Activated T-helper 1 cell treated with Interleukin-2 at 50 U/mL for 16 hours (primary cell): ENCODE measurements at places on chromosomes 6 and 20.

GRCh38 chr6:158357570-158358216 lies 45.4 kb downstream of the TULP4 start:
- DNase-seq: no peak

DNA sequence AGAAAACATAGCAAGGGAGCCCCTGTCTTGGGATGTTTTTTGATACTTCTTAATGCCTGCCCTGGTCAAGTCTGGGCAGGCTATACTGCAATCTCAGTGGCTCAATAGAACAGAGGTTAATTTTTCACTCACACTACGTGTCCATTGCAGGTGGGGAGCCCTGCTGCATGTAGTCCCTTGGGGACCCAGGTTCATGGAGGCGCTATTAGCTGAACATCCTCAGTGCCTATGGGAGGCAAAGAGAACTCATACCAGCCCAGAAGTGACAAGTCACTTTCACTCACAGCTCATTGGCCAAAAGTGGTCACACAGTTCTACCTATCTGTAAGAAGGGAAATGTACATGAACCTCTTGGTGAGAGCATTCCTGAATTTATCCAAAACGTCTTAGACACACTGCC lies 23.2 kb downstream of the CGA start:
- DNase-seq: no peak

GRCh38 chr6:39899554-39900295 lies 34.5 kb downstream of the MOCS1 start:
- no peak for DNase-seq

- DNase-seq: no peak
Measured at GRCh38 chr6:72261554-72261953, 360.3 kb upstream of the KCNQ5 start.

DNA sequence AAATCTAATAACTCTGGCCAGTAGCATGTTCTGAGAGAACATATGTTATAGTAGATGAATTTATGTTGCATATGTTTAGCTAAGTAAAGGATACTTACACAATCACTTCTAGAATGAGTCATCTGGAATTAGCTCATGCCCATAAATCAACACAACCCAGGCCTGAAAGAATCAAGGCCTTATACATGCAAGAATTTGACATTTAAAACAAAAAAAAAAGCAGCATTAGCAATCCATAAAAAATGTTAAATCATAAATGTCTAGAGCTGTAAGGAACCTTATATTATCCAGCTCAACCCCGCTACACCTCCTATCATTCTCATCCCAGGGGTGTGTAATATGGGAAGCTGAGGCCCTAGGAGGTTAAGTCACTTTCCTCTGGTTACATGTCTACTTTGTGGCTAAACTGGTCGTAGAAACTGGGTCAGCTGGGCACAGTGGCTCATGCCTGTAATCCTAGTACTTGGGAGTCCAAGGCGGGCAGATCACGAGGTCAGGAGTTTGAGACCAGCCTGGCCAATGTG lies 105.2 kb upstream of the CARMIL1 start:
- DNase-seq: no peak

- no peak for DNase-seq
Measured at GRCh38 chr6:144834426-144835038, 549.4 kb downstream of the UTRN start.

GRCh38 chr20:48238781-48239180 lies 453.5 kb upstream of the SULF2 start:
- no peak for DNase-seq

DNA sequence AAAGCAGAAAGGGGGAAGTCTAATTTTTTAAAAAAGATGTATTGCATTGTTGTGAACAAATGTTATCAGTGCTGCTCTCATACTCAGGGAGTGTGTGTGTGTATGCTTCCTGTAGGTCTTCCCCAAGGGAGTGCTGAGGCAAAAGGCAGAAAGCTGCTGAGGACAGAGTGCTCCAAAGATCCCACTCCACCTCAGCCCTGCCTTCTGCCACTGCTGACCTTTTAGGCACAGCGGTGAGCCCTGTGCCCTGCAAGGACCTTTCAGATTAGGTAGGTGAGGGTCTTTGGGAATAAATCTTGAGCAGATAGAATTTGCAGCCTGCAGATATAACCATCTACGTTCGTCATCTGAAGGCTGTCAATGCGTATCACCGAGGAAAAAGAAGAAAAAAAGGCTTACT lies 756.4 kb upstream of the MMS22L start:
- no peak for DNase-seq

GRCh38 chr6:121319112-121319553 lies 15.1 kb downstream of the TBC1D32 start:
- no peak for DNase-seq

DNA sequence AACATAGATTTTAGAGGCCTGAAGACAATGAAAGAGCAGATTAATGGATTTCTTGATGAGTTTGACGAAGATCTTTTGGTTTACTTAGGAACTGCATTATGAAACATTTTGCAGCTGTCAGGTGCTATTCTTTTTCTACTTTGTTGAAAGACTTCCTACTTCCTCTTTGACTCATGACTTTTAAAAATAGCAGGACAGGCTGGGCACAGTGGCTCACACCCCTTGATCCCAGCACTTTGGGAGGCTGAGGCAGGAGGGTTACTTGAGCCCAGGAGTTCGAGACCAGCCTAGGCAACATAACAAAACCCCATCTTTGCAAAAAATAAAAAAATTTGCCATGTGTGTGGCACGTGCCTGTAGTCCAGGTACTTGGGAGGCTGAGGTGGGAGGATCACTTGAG lies 52.0 kb downstream of the ITCH start:
- DNase-seq: no peak

DNA sequence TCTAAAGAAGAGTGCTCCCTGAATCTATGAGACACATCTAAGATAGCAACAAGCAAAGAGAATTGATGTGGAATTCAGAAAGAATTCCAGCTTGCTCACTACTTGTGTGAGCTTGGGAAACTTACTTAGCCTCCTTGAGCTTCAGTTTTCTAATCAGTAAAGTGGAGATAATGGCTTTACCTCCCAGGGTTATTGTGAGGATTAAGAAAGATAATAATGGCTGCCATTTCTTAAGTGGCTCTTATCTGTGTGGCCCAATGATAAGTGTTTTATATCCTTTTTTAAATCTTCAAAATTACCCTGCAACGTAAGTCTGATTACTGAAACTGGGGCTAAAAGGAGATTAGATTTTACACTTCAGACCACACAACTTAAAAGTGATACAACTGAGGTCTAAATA lies 418.5 kb downstream of the LMBRD1 start:
- DNase-seq: no peak

GRCh38 chr20:10622657-10623418 lies 51.0 kb downstream of the JAG1 start:
- no peak for DNase-seq

DNA sequence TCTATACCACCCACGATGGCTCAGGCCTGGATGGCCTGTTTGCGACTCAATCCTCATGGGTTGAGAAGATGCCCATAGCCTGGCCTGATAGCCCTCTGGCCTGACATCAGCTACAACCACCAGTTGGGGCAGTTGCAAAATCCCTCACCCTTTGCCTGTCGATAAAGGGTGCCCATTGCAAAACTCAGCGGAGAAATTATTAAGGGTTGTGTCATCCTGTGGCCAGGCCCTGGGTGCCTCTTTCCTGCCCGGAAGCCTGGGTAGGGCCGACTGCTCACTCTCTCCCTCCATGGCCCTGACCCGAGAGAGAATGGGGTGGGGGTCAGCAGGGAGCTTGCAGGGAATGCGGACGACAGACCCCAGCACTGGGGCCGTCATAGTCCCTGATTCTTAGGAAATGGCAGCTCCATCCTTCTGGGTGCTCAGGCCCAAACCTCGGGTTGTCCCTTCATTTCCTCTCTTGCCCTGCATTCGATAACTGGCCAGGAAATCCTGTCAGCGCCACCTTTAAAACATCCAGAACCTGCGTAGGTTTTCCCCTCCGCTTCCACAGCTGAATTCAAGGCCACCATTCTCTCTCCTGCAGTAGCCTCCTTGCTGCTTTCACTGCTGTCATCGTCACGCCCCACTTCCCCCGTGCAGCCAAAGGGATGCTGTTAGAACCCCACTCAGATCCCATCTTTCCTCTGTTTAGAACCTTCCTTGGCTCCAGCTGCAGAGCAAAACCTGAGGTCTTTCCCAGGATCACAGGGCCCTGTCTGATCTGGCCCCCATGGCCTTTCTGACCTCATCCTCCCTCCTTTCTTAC lies 31.1 kb downstream of the CEBPB start:
- DNase-seq: no peak

- no peak for DNase-seq
Measured at GRCh38 chr6:107801173-107801886, 22.8 kb downstream of the SCML4 start.

GRCh38 chr6:40336940-40337760 lies 250.0 kb downstream of the LRFN2 start:
- no peak for DNase-seq

- no peak for DNase-seq
Measured at GRCh38 chr20:41320976-41321375, 3.4 kb upstream of the ZHX3 start.

DNA sequence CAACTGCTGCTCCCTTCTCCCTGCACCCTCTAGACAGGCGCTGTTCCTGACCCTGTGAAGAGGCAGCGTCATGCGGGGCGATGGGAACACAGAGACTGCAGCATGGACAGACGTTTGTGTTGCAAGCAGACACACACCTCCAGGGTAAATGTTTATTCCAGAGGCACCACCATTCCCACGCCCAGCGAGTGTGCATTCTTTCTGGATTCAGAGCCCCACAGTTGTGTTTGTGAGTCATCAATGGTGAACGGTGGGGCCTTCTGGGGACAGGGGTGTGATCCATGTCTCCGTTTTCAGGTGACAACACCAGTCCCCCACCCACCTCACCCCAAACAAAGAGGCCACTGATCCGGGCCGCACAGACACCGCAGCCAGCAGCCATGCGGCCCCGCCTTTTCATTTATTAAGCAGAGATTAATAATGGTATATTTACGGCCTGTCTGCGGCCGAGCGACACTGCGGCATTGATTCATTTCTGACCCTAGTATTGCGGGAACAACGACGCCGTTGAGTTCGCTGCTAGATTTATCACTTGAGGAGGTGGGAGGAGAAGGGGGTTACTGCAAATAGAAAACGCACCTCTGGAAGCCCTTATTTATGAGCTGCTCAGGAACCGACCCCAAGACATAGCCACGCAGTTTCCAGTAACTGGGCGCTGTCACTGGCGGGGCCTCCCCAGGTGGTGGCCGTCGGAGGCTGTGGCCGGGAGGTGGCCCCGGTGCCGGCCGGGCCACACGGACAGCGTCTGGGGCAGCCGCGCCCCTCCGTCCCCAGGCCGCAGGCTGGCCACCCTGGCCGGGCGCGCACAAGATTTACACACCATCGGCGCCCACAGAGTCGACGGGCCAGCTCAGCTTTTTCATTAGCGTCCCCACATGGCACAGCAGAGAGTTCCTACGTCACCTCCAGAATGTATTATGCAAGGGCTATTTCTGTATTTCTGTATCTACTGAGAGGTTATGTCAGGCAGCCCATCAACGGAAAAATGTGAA lies 367.6 kb downstream of the THBS2 start:
- no peak for DNase-seq

- DNase-seq: no peak
Measured at GRCh38 chr6:88869263-88870020, 94.0 kb downstream of the RNGTT start.

DNA sequence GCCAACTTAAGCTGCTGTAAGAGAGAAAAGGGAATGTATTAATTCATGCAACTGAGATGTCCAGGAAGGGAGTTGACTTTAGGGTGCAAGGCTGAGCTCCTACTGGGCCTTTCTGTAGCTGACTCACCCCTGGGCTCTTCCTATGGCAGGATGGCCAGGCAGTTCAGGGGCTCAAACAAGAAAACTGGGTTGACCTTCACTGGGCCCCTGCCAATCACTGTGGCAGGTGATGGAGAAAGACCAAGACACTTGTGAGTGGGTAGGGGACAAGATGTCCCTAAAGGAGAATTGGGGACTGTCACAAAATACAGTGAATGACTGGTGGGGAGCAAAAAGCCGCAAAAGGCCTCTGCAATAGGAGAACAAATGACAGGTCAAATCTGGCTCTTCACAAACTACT lies 21.5 kb upstream of the RALGAPA2 start:
- DNase-seq: no peak

- no peak for DNase-seq
Measured at GRCh38 chr20:1876975-1877608, 18.1 kb upstream of the SIRPA start.

DNA sequence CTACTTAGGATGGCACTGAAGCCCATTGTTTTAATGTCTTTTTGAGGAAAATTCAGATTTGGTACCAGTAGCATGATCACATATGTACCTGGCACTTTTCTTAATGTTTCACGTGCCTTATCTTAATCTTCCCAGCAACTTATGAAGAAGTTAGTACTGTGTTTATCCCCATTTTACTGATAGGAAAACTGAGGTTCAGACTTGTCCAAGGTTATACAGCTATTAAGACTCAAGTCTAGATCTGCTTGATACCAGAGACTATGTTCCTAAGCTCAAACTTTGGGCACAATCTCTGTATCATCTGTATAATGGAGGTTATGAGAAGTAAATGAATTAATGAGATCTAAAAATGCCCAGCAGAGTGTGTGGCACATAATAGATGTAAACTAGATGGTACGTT lies 179.7 kb upstream of the SUPT3H start:
- DNase-seq: no peak

- no peak for DNase-seq
Measured at GRCh38 chr6:133972388-133972787, 19.4 kb downstream of the TBPL1 start.

DNA sequence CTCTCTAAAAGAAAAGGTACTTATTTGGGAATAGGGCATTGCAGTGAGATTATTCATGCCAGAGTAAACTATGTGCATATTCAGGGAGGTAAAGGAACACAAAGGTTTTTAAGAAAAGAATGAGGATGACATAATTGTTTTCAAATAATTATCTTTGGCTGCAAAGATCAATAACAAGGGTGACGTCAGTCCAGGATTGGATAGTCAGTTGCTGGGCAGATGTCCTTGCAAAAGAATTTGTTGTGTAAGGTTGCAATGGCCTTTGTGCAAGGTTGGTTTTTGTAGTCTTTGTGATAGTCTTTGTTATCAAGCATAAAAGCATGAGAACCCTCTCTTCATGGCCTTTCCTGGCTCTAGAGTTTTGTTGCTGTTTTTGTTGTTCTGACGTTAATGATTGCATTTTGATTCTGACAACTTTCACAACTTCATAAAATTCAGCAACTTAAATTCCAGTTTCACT lies 17.7 kb downstream of the LOC128125822 start:
- DNase-seq: no peak

- DNase-seq: no peak
Measured at GRCh38 chr6:124983383-124984083, 21.3 kb downstream of the RNF217 start.

- DNase-seq: no peak
Measured at GRCh38 chr6:24847402-24847801, 48.7 kb upstream of the ARMH2 start.

GRCh38 chr20:7232796-7233195 lies 465.3 kb downstream of the BMP2 start:
- no peak for DNase-seq

DNA sequence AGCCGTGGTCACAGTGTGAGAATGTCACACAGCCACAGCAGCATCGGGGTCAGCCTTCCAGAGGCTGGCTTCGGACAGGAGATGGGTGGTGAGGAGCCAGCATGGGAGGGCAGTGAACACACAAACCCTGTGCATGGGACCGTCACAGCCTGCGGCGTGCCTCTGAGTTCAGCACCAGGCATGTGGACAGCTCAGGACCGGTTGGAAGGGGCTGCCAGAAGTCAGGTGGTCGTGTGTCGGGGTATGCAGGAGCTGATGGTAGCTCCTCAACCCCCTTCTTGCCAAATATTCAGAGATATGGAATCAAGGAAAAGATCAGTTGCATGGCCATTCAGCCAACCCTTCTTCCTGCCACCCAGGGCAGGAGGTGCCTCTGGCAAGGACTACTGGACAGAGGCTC lies 28.2 kb downstream of the MYT1 start:
- DNase-seq: no peak

GRCh38 chr6:155314773-155315515 lies 660 bp upstream of the TFB1M start:
- no peak for DNase-seq
